ENCODE measurements at places on chromosomes 7 and 10.

DNA sequence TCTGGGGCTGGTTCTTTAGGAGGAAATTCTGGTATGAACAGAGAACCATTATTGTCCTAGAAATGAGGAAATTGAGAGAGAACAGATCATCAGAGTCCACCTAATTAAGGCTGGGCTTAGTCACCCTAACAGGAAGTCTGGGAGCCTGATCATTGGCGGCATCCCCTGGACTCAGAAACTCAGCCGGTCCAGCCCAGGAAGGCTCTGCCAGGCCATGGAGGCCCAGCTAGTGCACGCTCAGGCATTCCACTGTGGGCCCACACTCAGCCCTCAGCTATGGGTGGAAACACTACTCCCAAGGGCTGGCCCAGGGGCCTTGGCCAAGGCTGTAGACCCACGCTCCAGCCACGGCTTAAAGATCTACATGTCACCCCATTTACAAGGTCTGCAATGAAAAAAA lies 109.2 kb downstream of the PTPN20 start:
- no peak for DNase-seq

DNA sequence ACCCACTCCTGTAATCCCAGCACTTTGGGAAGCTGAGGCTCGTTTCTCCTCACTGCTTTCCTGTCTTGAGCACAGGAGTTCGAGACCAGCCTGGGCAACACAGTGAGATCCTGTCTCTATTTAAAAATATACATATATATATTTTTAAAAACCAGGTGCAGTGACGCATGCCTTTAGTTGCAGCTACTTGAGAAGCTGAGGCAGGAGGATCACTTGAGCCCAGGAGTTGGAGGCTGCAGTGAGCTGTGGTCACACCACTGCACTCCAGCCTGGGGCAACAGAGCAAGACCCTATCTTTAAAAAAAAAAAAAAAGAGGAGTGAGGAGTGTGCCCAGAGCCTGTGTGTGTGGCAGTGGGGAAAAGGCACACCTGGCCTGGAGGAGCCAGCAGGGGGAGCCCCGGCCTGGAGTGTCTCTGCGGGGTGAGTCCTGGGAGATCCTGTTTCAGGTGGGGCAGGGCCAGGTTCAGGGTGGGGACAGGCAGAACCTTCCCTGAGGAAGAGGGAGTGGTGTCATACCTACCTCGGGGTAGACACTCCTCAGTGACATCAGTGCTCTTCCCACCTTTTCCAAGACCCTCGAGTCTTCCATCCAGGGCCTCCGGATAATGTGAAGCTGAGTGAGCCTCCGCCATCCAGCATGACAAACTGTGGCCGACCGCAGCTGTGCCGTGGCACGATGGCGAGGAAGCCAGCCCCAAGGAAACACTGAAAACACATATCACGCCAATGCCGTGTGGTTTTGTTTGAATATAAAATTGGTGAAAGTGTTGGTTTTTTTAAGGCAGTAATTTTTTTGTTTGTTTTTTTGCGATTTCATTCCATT lies 9.0 kb upstream of the ARPC1B start:
- no peak for DNase-seq

- no peak for DNase-seq
Measured at GRCh38 chr7:22629056-22629455, 97.9 kb upstream of the IL6 start.

GRCh38 chr10:71079761-71080380 lies 132.5 kb upstream of the UNC5B start:
- no peak for DNase-seq

GRCh38 chr7:84021292-84021908 lies 173.2 kb downstream of the SEMA3A start:
- DNase-seq = no peak

- DNase-seq = no peak
Measured at GRCh38 chr7:129933627-129934026, 19.1 kb downstream of the UBE2H start.

GRCh38 chr7:1503390-1503789 lies 799 bp downstream of the INTS1 start:
- DNase-seq = no peak
